Stimulated activated CD4-positive, alpha-beta T cell treated with anti-CD3 and anti-CD28 coated beads, Interleukin-4, amount 100 ng/mL, for 1 hour (primary cell): ENCODE measurements at places on chromosomes 3 and 15.

GRCh38 chr3:30141178-30141581 is 465.2 kb upstream of the TGFBR2 start:
- no peak for DNase-seq

- DNase-seq, result no peak
Observed at GRCh38 chr3:94117729-94118128, 54.9 kb downstream of the NSUN3 start.

- DNase-seq, result no peak
Observed at GRCh38 chr3:182325213-182325950, 467.9 kb upstream of the ATP11B start.

- no peak for DNase-seq
Observed at GRCh38 chr3:188673646-188674186, 498.1 kb upstream of the TPRG1 start.
